Right atrium auricular region (tissue), 2 donors: ENCODE measurements at places on chromosomes 16 and 17.

- no peak for DNase-seq
These were observed 6.0 kb downstream of the CDK5R1 start for GRCh38 chr17:32492648-32493289.

- no peak for DNase-seq
These were observed 24.6 kb downstream of the CACNG1 start for GRCh38 chr17:67068999-67069398.

- DNase-seq = no peak
These were observed 11.8 kb downstream of the GNPTG start for GRCh38 chr16:1363501-1364041.

DNA sequence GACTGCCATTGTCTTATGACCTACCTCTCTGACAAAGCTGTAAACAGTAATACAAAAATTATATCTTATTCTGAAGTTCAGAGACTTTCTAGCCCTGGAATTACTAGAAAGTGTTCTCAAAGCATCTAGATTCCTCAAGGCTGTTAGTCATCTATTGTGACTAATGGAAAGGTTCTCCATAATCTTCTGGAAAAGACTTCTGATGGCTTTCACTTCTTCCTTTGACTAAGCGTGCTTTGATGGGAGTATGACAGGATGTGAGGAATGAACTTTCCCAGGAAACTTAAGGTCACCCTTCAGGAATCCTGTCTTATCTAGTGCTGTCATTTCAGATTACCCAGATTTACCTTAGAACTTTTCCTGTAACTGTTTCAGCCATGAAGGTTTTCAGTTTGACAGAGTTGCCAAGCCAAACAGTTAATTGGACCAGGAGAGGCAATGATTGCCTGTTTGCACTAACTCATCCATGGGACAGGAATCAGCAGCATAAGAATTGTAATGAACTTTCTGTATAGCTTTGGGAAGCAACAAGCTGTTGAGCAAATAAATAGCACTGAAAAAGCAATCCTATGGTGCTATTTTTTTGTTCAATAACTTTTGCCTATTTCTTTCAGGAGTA lies 43.5 kb downstream of the AP2B1 start:
- DNase-seq = no peak

GRCh38 chr17:33016920-33017319 lies 25.3 kb downstream of the SPACA3 start:
- no peak for DNase-seq

- DNase-seq = no peak
These were observed 40.3 kb upstream of the GNG13 start for GRCh38 chr16:840561-841454.

- no peak for DNase-seq
These were observed 22.7 kb upstream of the ASGR2 start for GRCh38 chr17:7137171-7137943.

- DNase-seq = no peak
These were observed 17.0 kb upstream of the ABCA8 start for GRCh38 chr17:68972119-68972704.

DNA sequence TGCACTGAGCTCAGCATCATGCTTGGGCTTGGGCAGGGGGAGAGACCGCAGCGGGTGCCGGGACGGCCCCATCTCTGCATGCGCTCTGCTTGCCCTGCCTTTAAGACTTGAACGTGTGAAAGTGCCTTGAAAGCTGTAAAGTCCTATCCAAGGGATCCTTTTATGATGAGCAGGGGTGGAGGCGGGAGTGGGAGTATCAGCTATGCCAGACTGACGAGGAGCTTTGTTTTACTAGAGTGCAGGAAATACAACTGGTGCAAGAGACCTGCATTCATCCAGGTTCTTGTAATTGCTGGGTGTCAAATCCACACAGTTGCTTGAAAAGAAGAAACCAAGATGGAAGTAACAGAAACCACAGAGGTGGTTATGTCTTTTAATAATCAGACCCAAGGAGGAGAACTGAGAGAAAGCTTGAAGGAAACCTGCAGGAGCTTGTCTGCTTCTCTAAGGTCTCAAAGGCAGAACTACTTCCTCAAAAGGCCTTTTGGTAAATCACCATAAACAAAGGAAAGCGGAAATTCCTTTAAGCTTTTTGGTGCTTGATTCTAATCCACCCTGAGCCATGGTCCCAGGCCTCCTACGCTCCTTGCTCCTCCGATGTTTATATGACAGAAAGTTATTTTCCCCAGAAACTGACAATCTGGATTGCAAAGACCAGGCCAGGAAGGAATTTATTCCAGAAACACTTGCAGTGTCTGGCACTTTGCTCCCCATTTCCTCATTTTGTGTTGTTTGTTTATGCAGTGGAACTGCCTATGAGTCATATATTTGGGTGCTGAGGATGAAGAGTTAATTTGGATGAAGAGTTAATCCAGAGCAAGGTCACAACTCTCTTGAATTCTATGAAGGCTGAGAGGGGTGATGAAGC lies 51.3 kb upstream of the FBXO47 start:
- DNase-seq = no peak

DNA sequence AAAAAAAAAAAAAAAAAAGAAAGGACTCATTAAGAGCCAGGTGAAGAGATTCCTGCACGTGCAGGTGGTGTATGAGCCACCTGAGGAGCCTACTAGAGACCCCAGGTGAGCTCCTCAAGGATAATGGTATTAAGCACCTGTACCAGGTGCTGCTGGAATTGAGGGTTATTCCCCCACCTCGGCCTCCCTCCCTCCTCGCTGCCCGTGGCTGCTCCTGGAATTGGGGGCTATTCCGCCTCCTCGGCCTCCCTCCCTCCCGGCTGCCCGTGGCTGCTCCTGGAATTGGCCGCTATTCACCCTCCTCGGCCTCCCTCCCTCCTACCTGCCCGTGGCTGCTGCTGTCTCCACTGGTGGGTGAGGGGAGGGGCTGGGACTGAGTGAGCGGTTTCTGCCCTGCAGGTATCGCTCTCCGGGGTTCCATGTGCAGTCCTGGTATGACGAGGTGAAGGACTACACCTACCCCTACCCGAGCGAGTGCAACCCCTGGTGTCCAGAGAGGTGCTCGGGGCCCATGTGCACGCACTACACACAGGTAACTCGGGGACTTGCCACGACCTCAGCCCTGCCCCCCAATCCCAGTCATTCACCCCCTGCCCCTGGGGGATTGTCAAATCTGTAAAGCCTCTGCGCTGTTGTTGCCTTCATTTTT lies 29.3 kb downstream of the CRISPLD2 start:
- no peak for DNase-seq

DNA sequence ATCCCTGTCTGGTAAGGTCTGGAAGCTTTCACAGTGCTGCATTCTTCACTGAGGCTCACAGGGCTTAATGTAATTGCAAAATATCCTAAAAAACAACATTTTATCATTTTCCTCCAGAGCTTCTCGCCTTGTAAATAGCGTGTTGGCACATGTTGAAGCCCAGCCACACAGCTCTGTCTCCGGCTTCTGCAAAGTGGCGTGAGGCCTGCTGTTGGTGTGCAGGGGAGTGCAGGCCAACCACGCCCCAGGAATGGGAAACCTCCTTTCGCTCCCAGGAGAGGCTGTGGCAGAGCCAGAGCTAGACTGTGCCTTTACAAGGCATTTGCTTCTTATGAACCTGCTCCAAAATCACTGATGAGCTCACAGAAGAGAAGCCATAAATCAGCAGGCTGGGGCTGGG lies 248.2 kb upstream of the MAF start:
- no peak for DNase-seq

DNA sequence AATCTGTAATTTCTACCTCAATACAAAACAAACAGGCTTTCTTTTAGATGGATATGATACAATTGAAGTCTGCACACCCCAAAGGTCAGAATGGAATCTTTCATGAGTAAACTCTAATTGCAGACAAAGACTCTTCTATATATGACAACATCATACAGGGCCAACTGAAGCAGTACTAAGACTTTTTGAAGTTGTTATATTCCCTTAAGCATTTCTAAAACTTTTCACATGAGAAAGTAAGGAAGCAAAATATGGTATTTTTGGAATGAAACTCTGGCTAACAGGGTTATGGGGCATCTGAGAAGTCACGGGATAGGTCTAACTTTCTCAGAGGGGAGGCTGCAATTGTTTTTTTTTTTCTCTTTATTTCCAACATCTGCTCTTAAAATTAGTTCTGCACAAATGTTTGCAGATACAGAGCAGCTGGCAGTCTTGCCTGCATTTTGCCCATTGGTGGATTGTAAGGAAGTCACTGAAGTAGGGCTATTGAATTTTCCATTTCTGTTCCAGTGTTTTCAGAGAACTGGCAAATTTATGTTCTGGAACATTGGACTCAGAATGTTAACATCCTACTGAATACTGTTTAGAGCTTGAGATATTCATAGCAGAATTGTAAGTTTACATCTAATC lies 59.1 kb downstream of the SSH2 start:
- DNase-seq = no peak
